ENCODE measurements at places on chromosomes 4 and X.
A peak's percentile ranks its signal among the peaks of the same experiment; 100 is the strongest.

- DNase-seq, result no peak
Measured at GRCh38 chr4:176671532-176671931, 121.2 kb downstream of the VEGFC start.

GRCh38 chr4:38195486-38195885 is 235.3 kb downstream of the PTTG2 start:
- DNase-seq, result no peak

DNA sequence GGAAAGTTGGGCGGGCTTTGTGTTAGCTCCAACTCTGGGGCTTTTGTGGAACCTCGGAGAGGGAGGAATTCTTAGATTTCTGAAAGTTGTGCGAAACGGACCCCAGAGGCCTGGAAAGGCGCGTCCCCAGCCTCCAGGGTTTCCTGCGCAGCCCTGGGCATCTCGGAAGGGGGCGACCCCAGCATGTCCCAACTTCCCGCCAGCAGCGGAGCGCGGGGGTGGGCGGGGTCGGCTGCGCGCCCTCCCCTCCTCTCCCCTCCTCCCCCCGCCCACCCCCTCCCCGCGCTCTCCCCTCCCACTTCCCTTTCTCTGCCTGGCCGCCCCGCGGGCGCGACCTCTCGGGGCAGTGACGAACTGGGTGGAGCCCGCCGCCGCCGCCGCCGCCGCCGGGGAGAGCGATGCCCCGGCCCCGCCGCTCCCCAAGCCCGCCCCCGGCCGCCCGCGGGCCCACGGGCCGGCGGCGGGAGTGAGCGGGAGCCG is 16.8 kb downstream of the PTTG2 start:
- peak; percentile 72 for DNase-seq

GRCh38 chrX:17944833-17945497 is 83.9 kb upstream of the RAI2 start:
- DNase-seq, result no peak

DNA sequence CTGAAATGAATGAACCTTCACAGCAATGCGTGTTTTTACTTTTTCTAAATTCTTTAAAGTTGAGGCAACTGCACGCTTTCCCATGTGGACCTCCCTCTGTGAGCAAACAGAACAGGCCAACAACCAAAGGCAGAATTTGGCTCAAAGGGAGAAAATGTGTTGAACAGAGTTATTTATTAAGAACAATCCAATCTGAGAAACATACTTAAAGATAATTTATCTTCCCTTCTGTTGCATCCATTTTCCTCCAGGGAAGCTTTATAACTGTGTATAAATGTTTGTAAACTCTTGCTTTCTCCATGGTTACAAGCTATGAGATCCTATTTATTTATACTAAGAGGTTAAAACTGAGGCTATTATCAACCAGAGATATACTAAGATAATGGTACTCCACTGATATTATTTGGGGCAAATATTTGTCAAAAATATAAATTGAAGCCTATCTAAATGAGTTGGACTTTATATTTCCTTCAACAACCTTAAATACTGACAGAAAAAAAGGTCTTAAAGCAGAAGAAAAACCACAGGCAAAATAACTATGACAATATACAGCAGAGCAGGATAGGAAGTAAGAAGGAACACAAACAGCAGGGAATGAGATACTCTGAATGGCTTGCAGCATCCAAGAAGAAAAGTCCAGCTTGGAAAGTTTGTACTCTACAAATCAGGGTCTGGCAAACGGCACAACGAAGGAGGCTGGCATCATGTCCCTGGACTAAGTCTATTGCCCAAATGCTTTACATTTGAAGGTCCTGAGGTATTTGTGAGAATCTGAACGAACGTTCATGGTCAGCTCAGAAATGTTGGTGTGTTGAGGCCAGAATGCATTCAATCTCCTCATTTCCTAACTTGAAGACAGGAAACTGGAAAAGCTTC is 663.2 kb upstream of the INTU start:
- DNase-seq, result no peak

DNA sequence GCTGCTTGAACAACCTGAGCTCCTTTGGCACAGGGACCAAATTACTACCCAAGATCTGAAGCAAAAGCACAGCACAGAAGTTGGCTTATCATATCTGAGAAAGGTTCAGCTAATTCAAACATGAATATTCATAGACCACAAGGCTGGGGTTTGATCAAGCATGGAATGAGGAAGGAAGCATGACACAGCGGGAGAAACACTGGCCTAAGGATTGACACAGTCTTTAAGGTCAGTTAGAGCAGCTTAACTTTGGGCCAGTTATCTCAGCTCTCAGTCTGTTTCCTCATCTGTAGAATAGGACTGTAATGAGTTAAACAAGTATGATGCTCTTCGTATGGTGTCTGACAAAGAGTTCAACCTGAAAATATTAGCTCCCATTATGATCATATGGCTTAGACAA is 88.5 kb upstream of the CBR4 start:
- no peak for DNase-seq

GRCh38 chr4:67885762-67886161 is 2.0 kb upstream of the TMPRSS11D start:
- no peak for DNase-seq

- no peak for DNase-seq
Measured at GRCh38 chrX:55710701-55711100, 6.8 kb upstream of the RRAGB start.

- no peak for DNase-seq
Measured at GRCh38 chr4:77025643-77026321, 50.0 kb downstream of the CCNI start.

- DNase-seq, result no peak
Measured at GRCh38 chr4:177281351-177281909, 28.2 kb upstream of the NEIL3 start.

GRCh38 chrX:154028502-154029184 is 8.9 kb upstream of the IRAK1 start:
- no peak for DNase-seq

DNA sequence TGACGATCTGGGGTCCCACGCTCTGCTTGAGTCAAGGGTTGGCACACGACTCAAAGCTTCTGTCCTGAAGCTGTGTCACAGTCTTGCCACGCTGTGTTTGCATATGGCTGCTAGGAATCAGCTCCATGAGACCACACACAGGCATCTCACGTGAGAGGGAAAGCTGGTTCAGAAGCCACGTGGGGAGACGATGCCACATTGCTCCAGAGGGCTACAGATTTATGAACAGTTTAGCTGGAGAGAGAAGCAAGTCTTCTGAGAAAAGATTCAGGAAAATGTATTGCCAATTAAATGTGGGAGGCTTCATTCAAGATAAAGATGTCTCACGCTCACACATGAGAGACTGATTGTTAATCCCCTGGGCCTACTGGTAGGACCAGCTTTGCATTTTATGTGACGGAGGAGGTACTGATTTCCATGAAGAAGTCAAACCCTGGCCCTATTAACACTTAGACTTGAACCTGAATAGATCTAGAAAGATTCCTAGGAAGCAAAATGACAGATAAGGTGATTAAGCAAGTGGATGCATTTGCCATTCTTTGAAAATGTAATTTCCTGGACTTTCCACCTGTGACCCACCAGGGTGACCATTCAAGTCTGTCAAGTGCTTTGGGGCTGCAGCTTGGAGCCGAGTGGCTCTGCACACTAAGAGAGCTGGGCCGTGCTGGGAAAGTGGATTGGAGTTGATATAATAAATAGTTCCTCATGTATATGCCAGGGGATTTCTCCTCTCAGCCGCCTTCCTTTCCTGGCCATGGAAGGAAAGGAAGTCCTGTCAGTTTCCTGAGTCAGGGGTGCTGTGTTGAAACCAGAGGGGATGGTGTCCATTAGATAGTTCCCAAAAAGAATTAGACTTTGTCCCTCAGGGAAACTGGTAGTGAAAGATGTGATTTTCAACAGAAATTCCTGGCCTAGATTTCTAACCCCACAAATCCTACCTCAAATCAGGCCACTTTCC is 29.0 kb downstream of the ENPP6 start:
- no peak for DNase-seq

GRCh38 chrX:115392871-115393270 is 103.4 kb downstream of the LUZP4 start:
- DNase-seq, result no peak

DNA sequence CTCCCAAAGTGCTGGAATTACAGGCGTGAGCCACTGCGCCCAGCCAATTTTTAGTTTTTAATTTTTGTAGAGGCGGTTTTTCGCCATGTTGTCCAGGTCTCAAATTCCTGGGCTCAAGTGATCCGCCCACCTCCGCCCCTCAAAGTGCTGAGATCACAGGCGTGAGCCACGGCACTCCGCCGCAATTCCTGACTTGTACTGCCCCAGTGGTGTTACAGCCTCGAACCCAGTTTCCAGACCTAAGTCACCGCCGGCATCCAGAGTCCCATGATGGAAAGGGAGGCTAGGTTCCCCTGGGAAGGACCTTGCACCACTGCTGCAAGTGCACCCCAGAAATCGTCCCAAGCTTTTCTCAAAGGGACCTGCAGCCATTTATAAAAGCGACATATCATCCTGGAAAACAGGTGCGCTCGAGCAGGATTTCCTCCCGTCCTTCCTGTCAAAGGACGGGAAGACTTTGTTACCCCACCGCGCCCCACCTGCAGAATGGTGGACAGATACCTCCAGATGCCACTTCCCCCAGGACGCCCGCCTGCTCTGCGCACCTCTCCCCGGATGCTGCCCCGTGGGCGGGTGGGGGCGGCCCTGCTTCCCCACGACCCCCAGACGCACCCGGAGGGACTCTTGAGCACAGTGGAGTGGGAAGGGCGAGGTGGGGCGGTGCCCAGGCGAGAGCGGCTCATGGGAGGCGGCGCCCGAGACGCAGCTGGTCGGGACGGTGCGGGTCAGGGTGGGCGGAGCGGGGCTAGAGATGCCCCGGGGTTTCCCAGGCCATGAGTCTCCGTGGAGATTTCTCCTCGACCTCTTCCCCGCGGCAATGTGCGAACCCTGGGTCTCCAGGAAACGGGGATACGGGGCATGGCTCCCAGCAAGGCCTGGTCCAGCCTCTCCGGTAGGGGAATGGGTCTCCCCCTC is 947 bp upstream of the RPL10 start:
- peak; percentile 24 for DNase-seq

- DNase-seq, result no peak
Measured at GRCh38 chrX:16978193-16978984, 31.9 kb downstream of the REPS2 start.
